H1 (cell line): ENCODE measurements at places on chromosomes 3 and 15.

GRCh38 chr3:53819163-53819868 is 26.9 kb downstream of the CHDH start:
- no peak for DNase-seq

GRCh38 chr3:104556372-104557078 is 810.2 kb upstream of the ALCAM start:
- no peak for DNase-seq

GRCh38 chr3:50287262-50287661 is 5.0 kb downstream of the IFRD2 start:
- no peak for DNase-seq

DNA sequence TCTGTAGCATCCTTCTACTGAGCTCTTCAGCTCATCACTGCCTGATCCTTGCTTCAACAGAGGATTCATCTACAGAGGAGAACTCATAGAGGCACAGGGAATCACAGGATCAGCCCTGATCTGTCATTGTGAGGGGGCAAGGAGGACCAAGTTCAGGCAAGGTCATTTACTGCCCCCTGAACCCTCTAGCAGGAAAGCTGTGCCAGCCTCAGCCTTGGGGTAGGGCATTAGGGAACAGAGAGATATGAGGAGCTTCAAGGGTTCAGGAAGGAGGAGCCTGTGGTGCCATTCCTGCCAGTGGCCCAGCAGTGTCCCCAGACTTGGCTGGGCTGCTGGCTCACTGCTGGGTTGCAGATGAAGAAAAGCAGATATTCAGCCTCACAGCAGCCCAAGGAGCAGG is 8.2 kb downstream of the CHST14 start:
- no peak for DNase-seq

- no peak for DNase-seq
These were observed 21.8 kb upstream of the KIF23 start for GRCh38 chr15:69392352-69392751.

- DNase-seq, result no peak
These were observed 25.6 kb upstream of the GOLGA6L2 start for GRCh38 chr15:23472678-23473077.
